Hippocampal formation (tissue), 2 donors: ENCODE measurements at places on chromosomes 5 and 9.
A peak's percentile ranks its signal among the peaks of the same experiment; 100 is the strongest.

DNA sequence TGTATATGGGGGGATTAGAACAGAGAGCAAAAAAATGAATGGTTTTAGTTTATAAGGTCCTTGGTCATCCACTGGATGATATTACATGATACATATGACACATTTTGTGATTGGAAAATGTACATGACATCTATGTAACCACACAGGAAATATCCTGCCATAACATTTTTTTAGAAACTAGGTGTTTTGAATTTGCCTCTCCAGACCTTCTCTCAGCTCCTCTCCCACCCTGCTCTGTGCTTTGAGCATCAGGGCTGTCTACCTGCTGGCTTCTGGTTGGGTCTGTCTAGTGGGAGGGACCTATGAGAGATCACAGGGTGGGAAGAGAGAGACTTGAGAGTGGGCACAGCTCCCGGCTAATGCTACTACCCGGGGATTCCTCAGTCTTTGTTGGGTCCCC lies 24.4 kb downstream of the AKNA start:
- DNase-seq = no peak

DNA sequence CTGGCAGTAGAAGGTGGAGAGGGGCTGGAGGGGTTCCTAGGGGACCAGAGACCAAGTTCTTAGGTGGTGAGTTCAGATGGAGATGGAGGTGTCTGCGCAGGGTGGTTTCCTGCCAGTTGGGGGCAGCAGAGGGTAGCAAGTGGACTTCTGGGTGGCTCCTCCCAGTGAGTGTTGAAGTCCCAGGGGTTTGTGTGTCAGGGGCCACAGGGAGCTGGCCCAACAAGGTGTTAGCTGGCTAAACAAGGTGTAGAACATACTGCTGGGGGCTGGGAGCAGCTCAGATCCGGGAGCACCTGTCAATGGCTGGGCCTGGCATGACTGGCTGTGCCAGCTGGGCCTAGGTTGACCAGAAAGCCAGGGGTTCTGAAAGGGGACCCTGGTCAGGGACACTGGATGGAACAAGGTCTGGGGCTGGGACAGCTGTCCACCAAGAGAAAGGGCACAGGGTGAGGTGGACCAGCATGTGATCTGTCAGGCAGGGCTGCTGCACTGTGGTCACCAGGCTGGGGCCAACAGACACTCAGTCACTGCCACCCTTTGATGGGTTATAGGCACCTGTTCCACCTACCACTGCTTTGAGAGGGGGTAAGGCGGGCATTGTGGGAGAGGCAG lies 35.6 kb downstream of the DAB2IP start:
- peak; percentile 67 for DNase-seq

DNA sequence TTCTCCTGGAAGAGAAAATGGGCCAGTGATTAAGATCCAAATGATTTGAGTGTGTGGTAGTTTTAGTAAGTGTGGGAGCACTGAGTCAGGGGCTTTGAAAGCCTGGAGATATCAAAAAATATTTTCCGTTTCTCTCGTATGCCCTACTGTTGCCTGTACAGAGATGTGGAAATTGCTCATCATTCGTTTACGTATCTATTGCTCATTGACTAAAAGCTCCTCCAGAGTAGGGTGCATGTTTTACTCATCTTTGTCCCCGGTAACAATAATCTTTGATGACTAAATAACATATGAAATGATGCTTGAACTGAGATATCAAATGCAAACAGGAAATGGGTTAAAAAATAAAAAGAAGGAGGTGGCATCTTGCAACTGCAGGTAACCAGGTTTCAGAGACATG lies 114.2 kb upstream of the FST start:
- DNase-seq = no peak

DNA sequence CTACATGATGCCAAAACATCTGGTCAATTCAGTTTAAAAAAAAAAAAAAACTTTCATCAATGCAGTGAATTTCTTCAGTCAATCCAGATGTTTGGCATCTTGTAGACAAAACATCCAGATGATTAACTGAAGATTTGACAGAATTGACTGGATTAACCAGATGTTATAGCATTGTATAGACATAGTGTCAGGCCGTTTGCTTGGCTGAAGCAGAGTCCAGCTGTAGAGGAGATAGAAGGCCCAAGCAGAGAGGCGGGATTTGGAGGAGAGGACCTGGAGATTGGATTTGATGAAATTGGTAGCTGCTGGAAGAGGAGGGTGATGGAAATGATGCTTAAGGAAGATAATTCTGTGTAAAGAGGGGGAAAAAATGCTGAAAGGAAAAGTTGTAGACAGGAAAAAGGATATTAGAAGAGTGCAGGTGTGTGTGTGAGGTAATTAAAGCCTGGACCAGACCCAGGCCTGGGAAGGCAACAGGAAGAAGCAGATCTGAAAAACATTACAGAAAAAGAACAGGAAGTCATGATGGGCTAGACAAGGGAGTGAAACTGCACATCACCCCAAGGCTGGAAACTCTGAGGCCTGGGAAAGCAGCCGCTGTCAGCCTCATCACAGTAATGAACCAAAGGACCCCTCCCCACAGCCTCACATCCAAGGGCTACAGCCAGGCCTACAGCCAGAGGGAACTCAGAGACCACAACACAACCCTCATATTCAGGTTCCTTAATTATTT lies 258.3 kb downstream of the CWC27 start:
- DNase-seq = no peak

GRCh38 chr9:3138231-3139229 lies 294.6 kb upstream of the PUM3 start:
- no peak for DNase-seq

DNA sequence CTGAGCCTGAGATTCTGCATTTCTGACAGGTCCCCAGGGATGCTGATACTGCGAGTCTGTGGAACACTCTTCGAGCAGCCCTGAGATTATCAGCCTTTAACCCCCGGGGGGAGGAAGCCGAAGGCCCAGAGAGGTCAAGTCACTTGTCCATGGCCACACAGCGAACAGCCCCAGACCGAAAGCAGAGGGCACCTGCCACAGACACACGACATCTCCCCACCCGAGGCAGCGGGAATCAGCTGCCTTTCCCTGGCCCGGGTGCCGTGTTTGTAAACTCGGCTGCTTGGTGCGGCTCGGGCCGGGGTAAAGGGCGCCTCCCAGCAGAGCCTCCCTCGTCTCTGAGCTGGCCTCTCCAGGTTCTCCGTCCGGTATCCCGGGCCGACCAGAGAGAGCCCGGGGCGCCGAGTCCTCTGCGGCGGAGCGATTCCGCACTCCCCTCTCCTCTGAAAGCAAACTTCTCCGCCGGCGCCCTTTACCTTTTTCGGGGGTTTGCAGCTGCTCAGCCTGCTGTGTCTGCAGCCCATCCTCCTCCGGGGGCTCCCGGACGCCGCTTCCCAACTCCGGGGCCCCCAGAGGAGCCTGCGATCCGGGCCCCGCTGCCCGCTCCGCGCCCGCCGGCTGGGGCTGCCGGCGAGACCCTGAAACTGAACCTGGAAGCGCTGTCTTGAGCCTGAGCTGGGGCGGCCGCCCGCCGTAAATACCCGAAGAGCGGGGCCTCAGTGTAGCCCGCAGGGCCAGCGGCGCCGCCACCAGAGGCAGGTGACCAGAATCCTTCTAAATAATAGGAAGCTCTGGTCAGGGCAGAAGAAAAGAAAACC lies at the start of gene CCDC69:
CCDC69 (minus strand) TSS at position 646 of the 818 bp plus-strand sequence; CDS start at position 524, 122 bp downstream.
- DNase-seq = peak; percentile 50

DNA sequence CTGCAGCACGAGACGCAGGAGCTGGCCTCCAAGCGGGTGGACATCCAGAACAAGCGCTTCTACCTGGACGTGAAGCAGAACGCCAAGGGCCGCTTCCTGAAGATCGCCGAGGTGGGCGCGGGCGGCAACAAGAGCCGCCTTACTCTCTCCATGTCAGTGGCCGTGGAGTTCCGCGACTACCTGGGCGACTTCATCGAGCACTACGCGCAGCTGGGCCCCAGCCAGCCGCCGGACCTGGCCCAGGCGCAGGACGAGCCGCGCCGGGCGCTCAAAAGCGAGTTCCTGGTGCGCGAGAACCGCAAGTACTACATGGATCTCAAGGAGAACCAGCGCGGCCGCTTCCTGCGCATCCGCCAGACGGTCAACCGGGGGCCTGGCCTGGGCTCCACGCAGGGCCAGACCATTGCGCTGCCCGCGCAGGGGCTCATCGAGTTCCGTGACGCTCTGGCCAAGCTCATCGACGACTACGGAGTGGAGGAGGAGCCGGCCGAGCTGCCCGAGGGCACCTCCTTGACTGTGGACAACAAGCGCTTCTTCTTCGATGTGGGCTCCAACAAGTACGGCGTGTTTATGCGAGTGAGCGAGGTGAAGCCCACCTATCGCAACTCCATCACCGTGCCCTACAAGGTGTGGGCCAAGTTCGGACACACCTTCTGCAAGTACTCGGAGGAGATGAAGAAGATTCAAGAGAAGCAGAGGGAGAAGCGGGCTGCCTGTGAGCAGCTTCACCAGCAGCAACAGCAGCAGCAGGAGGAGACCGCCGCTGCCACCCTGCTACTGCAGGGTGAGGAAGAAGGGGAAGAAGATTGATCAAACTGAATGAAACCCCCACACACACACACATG lies 654 bp downstream of the PURA start:
- peak; percentile 65 for DNase-seq

- DNase-seq = no peak
These were observed 8.6 kb upstream of the ZNF169 start for GRCh38 chr9:94250456-94250855.

- DNase-seq = no peak
These were observed 65.4 kb upstream of the IRX4 start for GRCh38 chr5:1948111-1948510.

DNA sequence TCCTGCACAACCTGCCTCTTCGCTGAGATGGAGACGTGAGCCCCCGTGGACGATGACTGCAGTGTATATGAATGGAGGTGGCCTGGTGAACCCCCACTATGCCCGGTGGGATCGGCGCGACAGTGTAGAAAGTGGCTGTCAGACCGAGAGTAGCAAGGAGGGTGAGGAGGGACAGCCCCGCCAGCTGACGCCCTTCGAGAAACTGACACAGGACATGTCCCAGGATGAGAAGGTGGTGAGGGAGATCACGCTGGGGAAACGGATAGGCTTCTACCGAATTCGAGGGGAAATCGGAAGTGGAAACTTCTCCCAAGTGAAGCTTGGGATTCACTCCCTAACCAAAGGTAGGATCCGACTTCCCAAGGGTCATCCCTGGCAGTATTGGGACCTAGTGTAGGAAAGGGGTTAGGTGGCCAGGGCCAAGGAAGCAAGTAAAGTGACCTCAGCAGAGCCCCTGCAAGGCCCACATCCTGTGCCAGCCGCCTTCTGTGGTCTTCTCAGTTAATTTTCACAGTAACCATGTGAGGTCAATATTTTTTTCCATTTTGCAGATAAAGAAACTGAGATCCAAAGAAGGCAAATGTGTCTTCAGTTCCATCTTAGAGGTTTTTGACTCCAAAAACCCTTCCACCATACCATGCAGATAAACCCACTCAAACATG lies 53.8 kb downstream of the NIM1K start:
- DNase-seq = no peak

- DNase-seq = no peak
These were observed 88.7 kb downstream of the ADAMTS2 start for GRCh38 chr5:179256328-179257175.

- no peak for DNase-seq
These were observed 35.4 kb downstream of the LHX3 start for GRCh38 chr9:136169495-136169894.
